Epithelial cell of prostate (primary cell): ENCODE measurements at places on chromosomes 1 and 21.
A peak's percentile ranks its signal among the peaks of the same experiment; 100 is the strongest.

DNA sequence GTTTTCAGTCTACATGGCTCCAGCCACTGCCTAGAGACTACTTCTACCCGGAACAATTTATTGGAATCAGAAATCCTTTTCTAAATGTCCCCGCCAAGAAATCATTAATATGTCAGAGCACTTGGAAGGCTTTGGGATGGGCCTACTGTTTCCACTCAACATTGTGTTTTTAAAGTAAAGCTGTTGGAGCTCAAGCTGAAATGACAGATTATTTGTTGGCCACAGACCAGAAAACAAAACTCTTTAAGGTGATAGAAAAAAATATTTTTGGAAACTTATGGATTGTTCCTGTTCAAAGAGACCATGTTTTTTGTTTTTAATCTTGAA is 496 bp downstream of the VPS45 start:
- DNase-seq: no peak

GRCh38 chr1:227938911-227939790 is 8.6 kb downstream of the WNT9A start:
- DNase-seq: no peak

DNA sequence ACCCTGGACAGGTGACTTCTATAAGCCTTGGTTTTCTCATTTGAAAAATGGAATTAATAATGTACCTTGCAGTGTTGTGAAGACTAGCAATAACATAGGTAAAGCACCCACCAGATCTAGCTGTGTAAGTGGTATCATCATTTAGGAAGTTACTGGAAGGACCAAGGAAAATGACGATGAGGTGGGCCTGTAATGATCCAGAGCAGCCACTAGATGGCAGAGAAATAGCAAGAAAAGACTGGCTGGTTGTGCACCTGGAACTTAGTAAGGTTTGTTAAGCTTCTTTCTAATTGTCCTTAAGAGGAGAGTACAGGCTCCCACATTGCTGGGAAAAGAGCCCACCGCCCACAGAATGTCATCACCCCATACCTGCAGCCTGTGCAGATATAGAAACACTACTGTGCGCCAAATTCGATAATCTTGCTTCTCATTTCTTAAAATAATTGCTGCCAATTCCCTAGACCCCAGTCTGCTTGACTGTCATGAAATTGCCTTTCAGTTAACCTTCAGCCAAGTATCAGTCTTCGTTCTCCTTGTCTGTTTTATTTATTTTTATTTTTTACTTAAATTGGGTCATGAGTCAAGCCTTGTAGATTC is 37.2 kb downstream of the WNT4 start:
- DNase-seq: no peak

DNA sequence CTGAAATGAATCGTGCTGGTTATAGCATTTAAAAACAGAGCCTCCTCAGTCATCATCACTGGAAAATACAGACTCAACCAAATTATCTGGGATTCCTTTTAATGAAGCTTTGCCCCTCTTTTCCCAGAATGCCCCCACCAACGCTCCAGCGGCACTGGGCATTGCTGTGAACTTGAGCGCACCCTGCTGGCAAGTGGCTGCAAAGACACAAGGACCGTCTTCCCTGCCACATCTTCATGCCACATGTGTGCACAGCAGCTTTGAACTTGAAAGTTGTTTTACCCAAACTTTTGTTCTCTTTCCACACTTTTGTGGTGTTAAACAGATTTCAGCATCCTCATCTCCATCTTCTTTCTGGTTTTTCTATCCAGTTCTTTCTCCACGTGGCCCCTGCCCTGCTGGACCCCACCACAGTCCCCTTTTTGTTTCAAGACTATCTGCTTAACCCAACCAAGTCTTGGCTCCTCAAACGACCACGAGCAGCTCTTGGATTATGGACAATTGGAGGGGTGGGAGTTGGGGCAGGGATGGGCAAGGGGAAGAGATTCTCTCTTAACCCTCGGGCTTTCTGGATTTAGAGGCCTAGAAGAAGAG is 12.8 kb upstream of the LMX1A start:
- DNase-seq: no peak

- DNase-seq: no peak
These were observed 6.7 kb downstream of the ZNF648 start for GRCh38 chr1:182054698-182055326.

DNA sequence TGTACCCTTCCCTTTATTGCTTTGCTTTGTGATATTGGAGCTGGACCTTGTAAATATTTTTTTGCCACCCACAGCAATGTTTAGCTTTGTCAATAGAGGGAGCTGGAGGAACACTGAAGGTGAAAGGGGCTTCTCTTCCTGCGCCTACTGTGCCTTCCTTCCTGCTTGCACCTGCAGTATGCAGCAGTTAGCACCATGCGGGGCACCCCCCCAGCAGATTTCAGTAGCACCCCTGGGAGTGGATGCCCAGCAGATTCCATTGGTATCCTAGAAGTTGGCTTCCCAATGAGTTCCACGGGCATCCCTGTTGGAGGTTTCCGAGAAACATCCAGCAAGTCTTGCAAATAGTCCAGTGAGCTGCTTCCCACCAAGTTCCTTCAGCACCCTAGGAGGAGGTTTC is 25.6 kb downstream of the S100A10 start:
- no peak for DNase-seq

DNA sequence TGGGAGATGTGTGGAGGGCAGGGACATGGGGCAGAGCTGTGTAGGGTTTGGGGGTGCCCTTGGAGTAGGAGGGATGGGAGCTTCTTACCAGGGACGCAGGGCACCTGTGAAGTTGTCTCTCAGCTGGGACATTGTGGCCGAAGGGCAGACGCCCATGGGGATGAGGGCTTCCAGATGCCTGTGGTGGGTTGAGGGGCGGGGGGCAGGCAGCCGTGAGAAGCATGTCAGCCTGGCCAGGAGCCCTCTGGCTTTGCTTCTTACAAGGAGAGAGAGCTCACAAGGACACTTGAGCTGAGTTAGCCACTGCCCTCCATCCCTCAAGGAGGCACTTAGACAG is 8.5 kb downstream of the A3GALT2 start:
- DNase-seq: no peak

GRCh38 chr1:155688324-155689080 is at the start of gene YY1AP1:
YY1AP1 (minus strand) TSS chr1:155688774; CDS start chr1:155680436, 8,338 bp downstream.
- DNase-seq: peak; percentile 44

GRCh38 chr1:220438741-220439140 is 89.2 kb upstream of the MARK1 start:
- no peak for DNase-seq

GRCh38 chr1:46019348-46019747 is 113.1 kb downstream of the PIK3R3 start:
- no peak for DNase-seq

GRCh38 chr1:168945870-168946269 is 160.6 kb upstream of the ATP1B1 start:
- DNase-seq: no peak

- no peak for DNase-seq
These were observed 148.2 kb downstream of the FCRL5 start for GRCh38 chr1:157404063-157404501.

DNA sequence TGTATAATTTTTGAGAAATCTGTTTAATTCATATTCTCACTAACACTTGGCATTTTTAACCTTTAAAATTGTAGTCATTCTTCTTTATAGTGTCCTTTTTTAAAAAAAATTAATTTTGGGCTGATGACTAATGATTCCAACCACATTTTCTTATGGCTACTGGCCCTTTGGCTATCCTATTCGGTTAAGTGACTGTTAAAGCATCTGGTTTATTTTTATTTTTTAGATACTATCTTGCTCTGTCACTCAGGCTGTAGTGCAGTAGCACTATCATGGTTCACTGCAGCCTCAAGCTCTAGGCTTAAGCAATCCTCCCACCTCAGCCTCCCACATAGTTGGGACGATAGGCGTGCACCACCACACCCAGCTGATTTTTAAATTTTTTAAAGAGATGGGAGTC is 723.2 kb upstream of the CXADR start:
- no peak for DNase-seq

- DNase-seq: no peak
These were observed 2.8 kb upstream of the TTC22 start for GRCh38 chr1:54803761-54804470.

GRCh38 chr1:93172778-93173177 is 7.4 kb downstream of the TMED5 start:
- no peak for DNase-seq

DNA sequence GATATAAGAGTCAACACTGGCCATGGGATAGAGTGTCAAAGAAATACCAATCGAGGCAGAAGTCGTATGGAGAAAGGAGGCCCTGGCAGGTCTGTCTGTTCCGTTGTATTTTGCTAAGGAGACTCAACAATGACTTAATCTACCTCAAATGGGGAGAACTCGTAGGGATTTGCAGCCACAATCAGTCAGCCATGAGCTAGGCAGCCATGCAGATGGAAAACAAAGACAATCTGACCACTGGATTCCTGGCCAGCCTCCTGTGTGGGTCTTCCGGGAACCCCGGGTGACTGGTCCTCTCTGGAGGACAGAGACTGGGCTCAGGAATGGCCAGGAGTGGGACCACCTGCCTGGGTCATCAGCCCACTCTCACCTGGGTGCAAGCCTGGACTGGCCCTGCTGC is 167.8 kb downstream of the ETS2 start:
- DNase-seq: no peak

GRCh38 chr1:65316233-65316632 is 6.9 kb downstream of the DNAJC6 start:
- no peak for DNase-seq

DNA sequence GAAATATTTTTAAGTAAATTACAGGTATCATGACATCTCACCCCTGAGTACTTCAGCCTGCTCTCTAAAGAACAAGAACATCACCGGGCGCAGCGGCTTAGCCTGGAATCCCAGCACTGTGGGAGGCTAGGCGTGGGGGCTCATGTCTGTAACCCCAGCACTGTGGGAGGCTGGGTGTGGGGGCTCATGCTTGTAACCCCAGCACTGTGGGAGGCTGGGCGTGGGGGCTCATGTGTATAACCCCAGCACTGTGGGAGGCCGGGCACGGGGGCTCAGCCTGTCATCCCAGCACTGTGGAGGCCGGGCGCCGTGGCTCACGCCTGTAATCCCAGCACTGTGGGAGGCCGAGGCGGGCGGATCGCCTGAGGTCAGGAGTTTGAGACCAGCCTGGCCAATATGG is 7.7 kb upstream of the CDK11B start:
- DNase-seq: no peak

- no peak for DNase-seq
These were observed 239.9 kb downstream of the HHAT start for GRCh38 chr1:210568631-210569030.

GRCh38 chr1:1939296-1940122 is 20.4 kb upstream of the TMEM52 start:
- DNase-seq: no peak
